HAP-1 (cell line): ENCODE measurements at places on chromosomes 2 and 18.

GRCh38 chr18:13470516-13471197 lies 252.1 kb downstream of the LDLRAD4 start:
- no peak for DNase-seq

GRCh38 chr2:55311444-55311870 lies 42.4 kb upstream of the MTIF2 start:
- DNase-seq: no peak

DNA sequence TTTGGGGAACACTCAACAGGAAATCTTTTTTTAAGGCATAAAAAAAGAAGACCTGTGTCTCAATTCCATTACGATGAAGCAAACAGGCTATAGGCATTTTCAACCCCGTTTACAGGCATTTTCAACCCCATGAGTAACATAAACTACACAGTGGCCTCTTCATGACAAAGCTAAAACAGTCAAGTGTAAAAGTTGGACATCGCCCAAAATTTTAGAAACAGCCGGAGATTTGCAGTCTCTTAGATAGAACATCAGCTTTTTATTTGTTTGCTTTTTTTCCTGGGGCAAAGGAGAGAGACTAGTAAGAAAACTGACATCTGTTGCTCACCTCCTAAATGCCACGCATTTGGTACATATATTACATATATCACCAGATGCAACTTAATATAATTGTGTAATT lies 173.7 kb downstream of the CMPK2 start:
- no peak for DNase-seq

DNA sequence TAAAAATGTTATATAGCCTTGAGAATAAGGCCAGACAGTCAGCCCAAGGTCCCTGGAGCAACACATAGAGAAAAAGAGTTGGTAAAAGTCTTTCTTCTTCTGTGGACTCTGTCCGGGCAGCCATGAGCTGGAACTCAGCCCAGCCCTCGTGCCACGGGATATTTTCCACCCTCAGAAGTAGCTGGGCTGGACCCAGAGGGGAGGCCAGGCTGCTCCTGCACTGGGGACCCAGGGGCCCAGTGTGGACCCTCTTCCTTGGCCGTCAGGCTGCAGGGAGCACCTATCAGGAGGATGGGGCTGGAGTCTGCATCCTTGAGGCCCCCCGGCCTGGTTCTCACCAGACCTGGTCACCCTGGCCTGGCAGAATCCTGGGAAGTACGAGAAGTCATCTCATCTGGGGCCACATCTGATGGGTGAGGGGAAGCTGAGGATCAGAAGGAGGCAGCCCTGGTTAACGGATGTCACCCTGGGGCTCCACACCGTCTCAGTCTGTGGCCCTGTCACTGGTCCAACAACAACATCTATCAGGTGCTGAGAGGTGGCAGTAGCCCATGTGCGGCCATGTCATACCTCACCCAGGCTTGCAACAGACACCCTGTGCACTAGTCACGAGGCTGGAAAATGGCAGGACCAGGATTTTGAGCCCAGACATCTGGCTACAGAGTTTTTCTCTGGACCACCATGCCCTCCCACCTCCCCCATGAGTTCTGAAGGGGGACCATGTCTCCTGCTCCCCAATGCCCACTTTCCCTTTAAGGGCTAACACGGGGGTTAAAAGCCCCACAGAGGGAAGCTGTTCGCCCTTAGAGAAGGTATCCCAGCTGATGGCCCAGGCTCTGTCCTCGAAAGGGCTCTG lies 33.0 kb downstream of the SDC1 start:
- no peak for DNase-seq

DNA sequence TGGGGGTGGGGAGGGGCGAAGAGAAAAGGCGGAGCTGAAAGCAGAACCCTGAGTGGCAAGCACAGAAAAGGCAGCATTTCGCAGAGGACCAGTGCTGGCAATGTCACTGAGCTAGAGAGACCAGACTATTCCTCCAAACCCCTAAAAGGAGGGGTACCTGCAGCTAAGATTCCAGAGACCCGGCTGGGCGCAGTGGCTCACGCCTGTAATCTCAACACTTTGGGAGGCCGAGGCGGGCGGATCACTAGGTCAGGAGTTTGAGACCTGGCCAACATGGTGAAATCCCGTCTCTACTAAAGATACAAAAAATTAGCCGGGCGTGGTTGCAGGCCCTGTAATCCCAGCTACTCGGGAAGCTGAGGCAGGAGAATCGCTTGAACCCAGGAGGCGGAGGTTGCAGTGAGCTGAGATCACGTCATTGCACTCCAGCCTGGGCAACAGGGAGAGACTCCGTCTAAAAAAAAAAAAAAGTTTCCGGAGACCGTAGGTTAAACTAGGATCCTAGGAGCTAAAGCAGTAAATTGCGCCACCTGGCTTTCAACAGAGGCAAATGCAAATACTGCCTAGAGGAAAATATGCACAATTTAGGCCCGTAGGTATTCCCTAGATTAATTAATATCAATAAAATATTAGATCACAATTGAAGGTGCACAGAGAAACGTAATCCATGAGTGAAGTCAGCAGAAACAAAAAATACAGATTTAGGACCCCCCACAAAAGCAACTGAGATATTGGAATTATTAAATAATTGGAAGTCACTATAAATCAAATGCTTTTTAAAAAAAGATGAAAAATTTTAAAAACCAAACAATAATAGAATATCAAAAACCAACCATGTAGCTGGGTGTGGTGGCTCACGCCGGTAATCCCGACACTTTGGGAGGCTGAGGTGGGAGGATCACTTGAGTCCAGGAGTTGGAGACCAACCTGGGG lies 4.9 kb downstream of the UCN start:
- DNase-seq: peak; percentile 80

DNA sequence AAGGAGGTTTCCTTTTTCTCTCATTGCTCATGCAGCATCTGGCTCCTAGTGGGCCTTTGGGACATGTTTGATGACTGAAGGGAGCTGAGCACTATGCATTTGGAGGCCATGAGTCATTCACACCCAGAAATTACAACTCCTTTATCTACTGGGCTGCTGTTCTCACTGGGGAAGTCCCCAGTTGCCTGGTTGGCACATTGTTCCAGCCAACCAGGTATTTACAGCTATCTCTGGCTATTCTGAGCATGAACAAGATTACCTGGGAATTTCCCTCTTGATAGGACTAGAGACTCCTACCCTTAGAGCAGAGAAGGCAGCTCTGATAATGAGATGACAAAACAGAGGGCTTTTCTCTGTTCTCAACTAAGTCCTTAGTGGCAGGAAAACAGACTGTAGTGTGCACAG lies 206.5 kb downstream of the SETBP1 start:
- no peak for DNase-seq

DNA sequence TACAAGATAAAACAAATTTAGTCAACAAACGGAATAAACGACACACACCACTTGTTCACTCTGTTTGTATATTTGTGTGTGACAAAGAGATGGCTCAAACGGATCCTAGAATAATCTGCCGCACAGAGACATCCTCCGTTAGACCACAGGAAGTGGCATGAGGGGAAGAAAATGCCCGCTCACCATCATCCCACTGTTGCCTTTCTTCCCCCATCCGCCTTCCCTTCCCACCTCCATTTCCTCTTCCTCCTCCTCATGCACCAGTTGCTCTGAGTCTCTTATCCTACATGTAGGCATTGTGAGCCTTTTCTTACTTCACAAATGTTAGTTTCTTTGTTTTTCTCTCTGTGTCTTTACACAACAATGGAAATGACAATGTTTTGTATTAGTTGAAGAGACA lies 228.5 kb upstream of the SMIM21 start:
- DNase-seq: no peak

GRCh38 chr2:142104134-142104758 lies 26.6 kb downstream of the LRP1B start:
- DNase-seq: no peak

- no peak for DNase-seq
Observed at GRCh38 chr2:21289989-21290388, 166.2 kb downstream of the TDRD15 start.

DNA sequence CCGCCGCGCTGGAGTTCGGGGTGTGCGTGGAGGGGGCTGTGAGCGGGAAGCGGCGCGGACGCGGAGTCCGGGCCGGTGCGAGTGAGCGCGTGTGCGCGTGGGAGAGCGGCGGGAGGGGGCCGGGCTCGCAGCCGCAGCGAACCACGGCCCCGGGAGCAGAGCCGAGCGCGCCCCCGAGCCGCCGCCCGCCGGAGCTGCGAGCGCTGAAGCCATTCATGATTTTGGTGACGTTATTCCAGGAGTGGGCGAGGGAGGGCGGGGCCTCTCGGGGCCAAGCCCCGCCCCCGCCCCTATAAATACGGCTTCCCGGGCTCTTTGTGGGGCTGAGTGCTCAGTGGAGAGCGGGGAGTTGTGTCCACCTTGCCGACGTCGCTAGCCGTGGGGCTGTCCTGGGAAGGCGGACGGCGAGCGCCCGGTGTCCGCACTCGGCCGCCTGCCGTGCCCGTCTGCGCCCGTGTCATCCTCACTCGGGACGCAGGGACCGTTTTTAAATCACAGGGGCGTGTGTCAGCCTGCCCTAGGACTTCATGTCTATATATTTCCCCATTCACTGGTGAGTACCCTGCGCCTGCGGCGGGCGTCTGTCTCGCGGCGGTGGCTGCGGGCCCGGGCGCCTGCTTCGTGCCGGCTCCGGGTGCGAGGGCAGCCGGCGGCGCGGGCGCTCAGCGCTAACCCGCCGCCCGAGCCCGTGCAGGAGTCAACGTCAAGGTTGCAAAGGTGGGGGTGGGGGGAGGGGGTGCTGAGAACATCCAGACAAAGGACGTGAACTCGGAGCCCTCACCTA lies at the start of gene LBH:
LBH (plus strand) TSS at position 323 of the 784 bp plus-strand sequence; CDS start at position 528, 205 bp downstream.
- DNase-seq: peak; percentile 90

DNA sequence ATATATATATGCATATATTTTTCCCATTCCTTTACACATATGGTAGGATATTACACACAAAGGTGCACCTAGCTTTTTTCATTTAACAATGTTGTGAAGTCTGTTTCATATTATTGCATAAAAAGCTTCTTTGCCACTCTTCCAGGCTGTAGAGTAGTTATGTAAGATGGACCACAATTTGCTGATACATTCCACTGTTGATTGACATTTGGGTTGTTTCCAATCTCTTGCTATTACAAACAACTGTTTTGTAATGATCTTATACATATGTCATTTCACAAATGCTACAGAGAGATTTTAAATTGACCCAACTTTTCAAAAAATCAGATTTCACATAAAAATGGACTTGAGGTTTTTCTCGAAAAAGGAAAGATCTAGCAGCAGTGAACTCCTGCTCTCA lies 301.4 kb downstream of the CDCA7 start:
- no peak for DNase-seq

GRCh38 chr18:26561769-26562168 lies 13.4 kb upstream of the KCTD1 start:
- no peak for DNase-seq

DNA sequence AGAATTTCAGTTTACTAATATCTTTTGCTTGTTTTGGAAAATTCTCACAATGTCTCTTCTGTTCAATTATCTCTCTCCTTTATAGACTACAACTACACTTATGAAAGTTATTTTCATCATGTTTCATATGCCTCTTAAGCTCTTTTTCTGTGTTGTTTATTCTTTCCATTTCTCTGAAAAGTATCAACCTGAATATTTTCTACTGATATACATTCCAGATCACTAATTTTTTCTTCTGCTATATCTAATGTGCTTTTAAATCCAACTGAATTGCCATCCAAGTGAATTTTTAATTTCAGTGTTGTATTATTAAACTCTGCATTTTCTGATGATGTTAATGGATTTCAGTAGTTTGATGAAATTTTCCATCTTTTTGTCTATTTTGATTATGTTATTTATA lies 301.3 kb downstream of the HRH4 start:
- no peak for DNase-seq

DNA sequence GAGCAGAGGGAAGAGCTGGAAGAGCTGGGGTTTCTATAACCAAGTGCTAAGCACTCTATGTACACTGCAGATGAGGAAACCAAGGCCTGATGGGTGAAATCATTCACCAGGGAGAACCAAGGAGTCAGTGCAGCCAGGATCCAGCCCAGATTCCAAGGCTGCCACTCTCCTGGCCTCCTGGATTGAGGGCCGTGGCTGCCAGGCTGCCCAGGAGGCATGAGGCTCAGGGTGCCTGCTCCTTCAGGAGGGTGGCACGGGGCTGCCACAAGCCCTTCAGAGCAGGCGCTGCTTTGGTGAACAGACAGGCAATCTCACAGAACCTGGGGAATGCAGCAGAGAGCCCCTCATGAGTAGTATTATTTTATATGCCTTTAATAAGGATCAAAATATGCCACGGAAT lies 293.7 kb upstream of the HDAC4 start:
- no peak for DNase-seq

DNA sequence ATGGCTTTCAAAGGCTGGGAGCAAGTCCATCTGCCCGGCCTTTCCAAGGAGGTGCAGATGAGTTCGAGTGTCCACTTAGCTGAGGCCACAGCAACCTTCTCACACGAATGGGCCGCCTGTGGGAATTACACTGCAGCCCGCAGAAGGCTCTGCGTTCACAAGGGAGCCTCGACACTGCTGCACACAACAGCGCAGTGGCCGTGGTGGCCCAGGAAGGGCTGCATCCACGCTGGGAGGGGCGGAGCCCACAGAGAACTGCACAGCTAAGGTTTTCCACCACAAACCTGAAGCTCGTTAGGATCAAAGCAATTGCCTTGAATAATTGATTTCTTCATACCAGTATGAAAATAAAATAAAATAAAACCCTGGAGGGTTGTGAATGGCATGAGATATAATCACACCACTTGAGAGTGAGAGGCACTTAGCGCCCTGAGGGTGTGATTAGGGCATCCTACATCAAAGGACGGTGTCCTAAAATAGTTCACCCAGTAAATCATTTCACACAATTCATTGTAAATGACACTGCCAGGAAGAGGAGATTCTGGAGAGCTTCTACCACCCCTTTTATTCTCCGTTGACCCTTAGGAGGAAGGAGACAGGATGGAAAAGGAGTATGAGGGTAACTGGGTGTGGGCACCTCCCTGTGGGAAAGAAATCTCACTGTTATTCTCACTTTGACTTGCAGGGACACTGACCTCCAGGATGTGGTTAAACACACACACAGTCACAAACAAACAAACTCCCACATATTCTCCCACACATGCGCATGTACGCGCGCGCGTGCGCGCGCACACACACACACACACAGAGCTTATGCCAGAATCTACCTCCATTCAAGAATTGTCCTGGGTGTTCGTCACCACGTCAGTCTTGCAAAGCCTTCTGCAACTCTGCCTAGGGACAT lies 256.6 kb upstream of the ID2 start:
- DNase-seq: no peak

GRCh38 chr2:73260338-73260984 lies 23.8 kb downstream of the FBXO41 start:
- DNase-seq: peak; percentile 55

DNA sequence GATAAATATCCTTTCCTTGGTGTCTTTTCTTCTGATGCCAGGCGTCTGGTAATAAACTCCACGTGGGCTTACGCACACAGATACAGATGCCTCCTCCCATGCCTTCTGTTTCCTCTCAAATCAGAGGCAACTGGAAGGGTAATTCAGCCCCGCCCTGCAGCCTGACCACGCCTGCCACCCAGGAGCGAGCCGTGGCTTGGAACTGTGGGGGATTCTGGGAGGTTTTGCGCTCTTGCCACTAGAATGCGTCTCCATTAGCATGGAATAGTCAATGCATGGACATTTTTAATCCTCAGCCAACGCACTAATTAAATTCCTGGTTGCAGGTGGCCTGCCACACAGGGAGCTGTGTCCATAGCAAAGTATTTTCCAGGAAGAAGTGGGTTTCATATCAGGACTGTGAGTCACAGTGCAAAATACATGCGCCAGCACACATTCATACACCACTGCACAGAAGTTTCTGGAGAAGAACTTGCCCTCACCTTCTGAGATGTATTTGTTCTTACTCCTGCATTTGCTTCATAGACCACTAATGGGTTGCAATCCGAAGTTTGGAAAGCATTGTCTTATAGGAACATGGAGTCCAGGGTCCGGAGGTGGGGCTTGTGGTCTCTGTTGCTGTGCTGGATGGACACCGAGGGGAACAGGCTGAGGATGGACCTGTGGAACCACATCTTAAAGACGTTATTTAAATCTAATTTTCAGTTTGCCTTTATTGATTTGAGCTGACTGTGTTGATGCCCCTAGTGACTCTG lies 151.4 kb downstream of the LDLRAD4 start:
- DNase-seq: no peak
